RWPE2 (cell line): ENCODE measurements at places on chromosomes 11 and 22.
A peak's percentile ranks its signal among the peaks of the same experiment; 100 is the strongest.

DNA sequence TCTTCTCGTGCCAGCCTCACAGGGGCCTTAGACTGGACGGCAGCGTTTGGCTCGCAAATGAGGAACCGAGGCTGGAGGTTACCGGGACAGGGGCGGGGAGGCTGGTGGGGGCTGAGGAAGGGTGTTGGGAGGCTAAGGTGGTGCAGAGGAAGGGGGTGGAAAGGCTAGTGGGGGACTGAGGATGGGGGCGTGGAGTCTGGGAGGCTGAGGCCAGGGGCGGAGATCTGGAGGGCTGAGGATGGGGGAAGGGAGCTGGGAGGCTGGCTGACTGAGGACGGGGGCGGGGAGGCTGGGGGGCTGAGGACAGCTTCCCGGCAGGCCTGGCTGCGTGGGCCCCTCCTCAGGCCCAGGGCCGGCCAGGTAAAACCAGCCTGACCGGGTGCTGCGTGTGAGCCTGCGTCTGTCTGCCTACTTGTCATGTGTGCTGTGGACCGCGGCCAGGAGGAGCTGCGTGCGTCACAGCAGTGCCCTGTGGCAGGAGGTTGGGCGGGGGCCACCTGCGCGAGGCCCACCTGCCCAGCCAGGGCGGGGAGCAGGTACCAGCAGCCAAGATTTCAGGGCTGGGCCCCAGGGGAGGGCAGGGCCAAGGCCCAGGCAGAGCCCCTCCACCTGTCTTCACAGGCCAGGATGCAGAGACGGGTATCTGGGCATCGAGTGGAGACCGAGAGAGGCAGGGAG, 9.4 kb upstream of the PIM3 start:
- DNase-seq = peak; percentile 90

DNA sequence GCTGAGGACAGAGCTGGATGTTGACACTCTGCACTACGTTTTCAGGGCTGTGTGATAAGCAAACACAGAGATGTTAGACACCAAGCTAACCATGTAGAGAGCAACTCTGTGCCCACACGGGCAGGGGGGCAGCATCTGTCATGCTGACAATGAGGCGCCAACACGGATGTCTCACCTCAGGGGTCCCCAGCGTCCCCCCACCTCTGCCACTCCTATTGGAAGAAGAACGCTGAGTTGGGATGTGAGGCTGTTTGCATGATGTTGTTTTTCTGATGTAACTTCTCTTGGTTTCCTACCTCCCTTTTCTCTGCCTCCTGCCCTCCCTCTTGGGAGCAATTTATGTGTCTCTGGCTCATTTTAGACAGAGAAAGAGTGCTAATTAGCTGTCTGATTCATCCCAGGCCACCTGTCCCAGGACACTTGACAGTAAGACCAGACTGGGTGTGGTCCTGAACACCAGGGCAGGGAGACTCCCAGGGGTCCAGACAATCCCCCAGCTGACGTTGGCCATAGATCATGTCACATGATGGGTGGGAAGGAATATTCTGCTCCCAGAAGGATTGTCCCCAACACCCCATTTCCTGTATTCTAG, 89.2 kb upstream of the NCAM1 start:
- no peak for DNase-seq

DNA sequence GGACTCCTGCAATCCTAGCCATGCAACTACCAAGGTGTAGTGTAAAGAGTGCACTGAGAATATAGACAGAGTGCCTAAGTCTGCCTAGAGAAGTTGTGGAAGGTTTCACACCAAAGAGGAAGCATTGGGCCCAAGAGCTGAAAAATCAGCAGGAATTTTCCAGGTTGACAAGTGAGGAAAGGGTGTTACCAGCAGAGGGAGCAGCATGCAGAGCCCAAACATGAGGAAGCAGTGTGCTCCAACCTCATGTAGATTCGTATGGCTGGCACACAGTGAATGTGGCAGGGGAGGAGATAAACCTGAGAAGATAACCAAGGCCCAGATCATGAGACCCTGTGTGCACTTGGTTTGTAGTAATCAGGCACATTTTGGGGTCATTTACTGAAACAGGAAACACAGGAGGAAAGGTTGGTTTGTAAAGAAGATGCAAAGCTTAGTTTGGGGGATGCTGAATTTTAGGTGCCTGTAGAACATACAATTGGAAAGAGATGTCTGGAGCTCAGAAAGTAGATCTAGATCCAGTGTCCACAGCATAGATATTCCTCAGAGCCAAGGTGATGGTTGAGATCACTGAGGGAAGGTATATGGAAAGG, 1.7 kb downstream of the HPX start:
- no peak for DNase-seq

DNA sequence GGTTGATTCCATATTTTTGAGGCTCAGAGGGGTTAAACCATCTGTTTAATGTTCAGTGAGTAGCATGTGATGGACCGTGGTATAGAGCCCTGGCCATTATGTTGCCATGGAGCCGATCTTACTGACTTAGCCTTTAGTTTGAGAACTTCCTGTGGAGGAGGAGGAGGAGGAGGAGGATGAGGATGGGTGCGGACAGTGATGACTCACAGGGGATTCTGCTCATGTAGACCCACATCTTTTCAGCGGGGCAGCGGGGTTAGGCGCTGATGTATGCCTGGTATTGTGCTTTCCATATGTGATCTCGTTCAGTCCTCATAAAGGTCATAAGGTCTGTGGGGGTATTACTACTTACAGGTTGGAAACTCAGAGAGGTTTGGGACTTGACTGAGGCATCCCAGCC, 13.9 kb downstream of the STX3 start:
- no peak for DNase-seq

- no peak for DNase-seq
Observed at GRCh38 chr11:63869683-63870082, 30.8 kb downstream of the MARK2 start.

GRCh38 chr11:132610216-132610615, 922.1 kb downstream of the OPCML start:
- no peak for DNase-seq

DNA sequence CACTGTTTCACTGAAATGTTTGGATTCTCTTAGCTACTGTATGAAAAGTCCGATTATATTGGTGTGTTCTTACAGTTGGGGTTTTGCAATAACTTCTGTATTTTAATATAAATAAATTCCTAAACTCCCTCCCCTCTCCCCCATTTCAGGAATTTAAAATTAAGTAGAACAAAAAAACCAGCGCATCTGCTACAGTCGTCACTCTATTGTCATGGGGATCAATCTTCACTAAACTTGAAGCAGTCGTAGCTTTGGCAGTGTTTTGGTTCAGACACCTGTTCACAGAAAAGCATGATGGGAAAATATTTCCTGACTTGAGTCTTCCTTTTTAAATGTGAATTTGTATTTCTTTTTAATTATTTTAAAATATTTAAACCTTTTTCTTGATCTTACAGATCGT, 9.4 kb downstream of the PIWIL3 start:
- no peak for DNase-seq

DNA sequence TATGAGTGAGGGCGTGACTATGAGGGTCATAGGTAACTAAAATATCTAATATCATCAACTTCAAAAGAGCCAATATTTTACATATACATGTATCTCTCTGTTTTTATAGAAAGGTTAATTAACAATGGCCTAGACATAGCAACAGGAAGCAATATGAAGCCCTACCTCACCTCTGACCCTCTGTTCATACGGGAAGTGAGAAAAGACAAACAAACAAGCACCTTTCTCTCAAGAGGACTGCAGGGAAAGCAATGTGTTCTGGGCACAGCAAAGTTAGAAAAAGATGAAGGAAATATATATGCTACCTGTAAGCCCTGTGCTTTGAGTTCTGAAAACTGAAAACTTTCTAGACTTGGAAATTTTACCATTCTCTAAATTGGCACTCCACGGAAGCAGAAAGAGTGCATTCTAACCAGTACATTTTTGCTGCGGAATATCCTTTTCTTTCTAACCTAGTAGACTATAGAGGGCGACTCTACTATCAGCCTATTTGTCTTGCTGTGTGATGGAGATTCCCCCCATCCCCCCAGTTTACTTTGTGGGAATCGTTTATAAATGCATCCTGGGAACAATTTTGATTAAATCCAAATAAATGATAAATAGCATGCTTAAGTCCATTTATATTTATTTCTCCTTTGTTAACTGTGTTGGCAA, 830.4 kb upstream of the FAT3 start:
- no peak for DNase-seq

- no peak for DNase-seq
Observed at GRCh38 chr11:75195167-75195962, 44.5 kb downstream of the SLCO2B1 start.

GRCh38 chr11:124536520-124536919, 6.9 kb downstream of the OR8B12 start:
- no peak for DNase-seq

GRCh38 chr11:131690362-131690761, 319.9 kb downstream of the NTM start:
- DNase-seq = no peak

DNA sequence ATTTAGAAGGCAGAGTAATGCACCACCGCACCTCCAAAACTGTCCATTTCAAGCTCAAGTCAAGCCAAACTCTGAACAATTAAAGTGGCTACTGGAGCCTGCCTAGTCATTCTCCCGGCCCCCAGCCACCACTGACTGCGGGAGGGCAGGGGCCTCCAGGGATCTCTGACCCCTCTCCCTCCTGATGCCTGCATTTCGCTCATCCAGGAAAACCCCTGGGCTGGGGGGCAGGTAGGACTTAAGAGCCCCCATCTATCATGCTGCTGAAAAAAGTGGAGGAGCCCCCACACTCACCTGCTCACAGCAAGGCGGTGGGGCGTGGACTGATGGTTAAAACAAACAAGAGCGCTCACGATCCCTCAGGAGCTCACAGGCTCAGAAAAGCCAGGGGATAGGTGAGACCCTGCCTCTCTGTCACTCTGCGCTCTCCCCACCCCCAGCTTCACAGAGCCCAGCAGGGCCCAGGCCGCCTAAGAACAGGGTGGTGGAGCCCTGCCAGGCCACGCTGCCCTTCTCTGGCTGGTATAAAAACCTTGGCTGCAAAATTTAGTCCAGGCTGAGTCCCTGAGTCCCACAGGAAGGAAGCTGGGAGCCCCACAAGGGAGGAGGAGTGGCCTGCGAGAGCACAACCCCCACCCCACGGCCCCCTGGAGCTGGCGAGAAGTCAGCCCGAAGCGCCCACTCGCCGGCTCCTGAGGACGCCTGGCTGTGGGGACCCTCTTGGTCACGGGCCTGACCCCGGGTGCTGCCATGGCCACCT, 21.0 kb upstream of the MOB2 start:
- DNase-seq = no peak

DNA sequence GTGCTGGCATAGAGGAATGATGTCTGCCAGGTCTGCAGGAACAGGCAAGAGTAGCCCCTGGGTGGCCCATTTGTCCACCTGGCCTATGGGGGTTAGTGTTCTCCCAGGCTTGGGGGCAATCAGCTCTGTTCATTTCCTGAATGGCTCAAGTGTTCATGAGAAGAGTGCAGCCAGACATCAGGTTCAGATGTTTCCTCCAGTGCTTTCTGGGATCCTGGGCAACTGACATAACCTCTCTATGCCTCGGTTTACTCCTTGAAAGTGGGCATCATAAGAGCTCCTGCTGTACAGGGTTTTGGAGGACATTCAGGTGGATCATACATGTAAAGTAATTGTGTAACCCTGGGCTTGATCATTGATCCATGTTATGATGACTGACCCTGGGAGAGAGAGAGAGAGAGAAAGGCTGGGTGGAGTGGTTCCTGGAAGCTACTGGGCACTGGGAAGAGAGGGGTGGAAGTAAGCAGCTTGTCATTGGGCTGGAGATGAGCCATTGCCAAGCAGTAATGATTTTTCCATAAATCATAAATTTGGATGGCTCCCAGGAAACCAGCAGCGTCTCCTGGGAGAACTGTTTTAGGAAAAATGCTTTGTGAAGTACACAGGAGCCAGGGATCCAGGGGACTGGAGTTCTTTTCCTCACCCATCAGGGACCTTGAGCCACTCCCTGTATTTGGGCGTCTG, 30.2 kb upstream of the ACCSL start:
- DNase-seq = no peak

DNA sequence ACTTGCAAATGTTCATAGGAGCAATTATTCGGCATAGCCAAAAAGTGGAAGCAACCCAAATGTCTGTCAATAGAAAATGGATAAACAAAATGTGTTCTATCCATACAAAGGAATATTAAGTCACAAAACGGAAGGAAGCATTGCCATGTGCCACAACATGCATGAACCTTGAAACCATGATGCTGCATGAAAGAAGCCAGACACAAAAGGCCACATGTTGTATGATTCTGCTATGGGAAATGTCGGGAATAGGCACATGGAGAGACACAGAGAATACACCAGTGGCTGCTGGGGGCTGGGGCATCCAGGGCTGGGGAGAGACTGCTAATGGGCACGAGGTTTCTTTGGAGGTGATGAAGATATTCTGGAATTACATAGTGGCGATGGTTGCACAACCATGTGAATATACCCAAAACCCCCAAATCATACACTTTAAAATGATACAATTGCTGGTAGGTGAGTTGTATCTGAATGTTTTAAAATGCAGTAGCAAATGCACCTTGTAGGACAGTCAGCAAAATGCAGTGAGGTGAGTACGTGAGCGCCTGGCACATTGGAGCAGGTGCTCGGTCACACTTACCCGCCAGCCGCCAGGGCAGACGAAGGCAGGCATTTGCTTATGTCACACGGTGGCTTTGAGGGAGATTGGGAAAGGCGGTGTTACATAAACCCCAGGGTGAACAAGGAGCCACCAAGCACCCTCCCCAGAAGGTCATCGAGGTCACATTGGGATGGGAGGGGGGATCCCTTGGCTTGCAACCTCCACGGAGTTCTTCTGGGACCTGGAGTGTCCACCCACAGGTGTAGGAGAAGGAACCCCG, 6.3 kb upstream of the OSM start:
- no peak for DNase-seq

DNA sequence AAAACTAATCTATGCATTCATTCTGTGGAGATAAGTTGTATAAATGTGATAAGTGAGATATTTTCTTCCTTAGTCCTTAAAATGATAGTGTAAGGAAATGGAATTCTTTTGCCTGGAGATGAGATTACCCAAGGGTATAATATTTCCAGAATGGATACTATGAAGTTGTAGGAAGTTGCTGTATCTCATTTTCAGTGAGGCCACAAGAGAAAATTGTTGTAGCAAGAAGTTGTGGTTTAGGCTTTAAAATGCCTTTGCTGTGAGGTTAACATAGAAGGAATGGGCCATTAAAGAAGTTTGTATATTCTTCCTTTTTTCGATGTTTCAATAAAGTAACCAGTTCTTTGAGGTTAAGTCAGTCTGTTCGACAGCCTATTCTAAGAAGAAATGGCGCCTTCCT, 50.7 kb upstream of the LIN7C start:
- no peak for DNase-seq
